ENCODE measurements at places on chromosomes 16 and 17.

- DNase-seq: peak; percentile 39
Measured at GRCh38 chr16:75491876-75492275, 3.4 kb downstream of the CHST6 start.

GRCh38 chr17:76474238-76474637 lies 6.8 kb downstream of the AANAT start:
- DNase-seq: no peak

GRCh38 chr17:81027038-81027437 lies 7.9 kb upstream of the BAIAP2 start:
- DNase-seq: no peak

GRCh38 chr16:30488764-30489605 lies 16.4 kb downstream of the ITGAL start:
- peak; percentile 34 for DNase-seq

DNA sequence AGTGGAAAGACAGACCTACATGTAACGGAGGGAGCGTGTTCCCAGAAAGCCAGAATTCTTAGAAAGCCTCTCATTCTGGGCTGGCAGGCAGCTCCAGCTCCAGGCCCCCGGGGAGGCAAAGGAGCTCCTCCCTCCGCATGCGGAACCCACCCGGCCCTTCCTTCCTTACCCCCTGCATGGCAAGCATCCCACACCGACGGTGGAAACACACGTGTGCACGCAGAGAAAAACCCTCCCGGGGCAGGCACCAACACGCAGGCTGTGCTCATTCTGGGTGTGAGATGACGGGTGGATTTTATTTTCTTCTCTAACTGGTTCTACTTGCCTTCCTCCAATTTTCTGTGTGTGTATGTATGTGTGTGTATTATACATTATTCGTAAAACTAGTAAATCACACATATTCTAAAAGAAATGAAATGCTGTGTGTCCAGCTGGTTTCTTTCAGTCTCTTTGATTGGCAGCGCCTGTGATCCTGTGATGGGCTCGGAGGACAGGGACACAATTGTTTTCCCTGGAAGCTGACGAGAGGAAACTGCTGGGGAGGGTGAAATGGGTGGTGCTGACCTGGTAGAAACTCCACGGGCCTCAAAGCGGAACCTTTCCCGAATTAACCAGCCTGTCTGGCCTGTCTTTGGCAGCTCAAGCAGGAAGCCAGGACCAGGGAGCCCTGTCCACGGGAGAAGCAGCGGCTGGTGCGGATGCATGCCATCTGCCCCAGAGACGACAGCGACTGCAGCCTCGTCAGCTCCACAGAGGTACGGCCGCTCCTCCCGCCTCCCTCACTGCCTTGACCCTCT lies 22.2 kb downstream of the CARD14 start:
- no peak for DNase-seq

GRCh38 chr16:11586378-11586855 lies 302 bp downstream of the LITAF start:
- DNase-seq: no peak

- DNase-seq: no peak
Measured at GRCh38 chr16:8251298-8251697, 339.0 kb downstream of the TMEM114 start.

DNA sequence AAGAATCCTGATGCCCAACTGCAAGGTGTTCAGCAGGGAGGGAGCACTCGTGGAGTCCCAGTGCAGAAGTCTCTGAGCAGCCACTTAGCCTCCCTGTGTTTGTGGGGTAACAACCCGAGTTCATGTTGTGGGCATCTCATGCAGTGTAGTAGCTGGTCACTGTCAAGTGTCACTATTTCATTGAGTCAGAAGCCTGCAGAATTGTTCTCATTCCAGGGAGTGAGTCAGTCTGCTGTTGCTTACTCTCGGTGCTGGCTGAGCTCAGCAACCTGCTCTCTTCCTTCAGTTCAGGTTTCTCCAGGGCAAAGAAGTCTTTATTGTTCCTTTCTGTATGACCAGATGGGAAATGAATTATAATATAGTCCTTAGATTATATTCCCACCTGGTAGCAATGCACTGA lies 24.1 kb downstream of the HMOX2 start:
- no peak for DNase-seq

GRCh38 chr17:19461116-19461515 lies 50.1 kb downstream of the RNF112 start:
- DNase-seq: peak; percentile 32

GRCh38 chr17:74578979-74579378 lies 11.7 kb upstream of the CD300H start:
- DNase-seq: no peak

DNA sequence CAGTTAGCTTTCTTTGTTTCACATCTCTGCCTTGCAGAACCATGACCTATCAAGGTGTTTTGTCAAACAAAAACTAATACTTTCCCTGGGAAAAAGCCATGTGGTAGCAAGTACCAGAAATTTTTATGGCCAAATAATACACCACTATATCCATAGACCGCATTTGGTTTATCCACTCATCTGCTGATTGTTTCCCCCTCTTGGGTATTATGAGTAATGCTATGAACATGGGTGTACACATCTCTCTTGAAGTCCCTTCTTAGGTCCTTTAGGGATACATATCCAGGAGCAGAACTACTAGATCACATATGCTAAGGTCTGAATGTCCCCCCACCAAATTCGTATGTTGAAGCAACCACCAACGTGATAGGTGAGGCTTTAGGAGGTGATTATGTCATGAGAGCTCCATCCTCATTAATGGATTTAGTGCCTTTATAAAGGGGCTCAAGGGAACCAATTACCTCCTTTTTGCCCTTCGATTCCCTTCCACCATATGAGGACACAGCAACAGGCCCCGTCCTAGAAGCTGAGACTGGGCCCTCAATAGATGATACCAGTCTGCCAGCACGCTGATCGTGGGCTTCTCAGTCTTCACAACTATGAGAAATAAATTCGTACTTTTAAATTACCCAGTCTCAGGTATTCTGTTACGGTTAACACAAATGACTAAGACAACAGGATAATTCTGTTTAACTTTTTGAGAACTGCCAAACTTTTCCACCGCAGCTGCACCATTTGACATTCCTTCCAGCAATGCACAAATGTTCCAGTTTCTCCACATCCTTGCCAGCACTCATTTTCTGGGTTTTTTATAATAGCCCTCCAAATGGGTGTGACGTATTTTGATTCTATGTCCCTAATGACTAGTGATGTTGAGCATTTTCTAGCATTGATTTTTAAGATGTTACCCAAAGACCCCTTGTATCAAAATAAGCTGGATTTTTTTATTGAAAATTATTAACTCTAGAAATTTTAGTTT lies 30.0 kb downstream of the SIAH1 start:
- no peak for DNase-seq

DNA sequence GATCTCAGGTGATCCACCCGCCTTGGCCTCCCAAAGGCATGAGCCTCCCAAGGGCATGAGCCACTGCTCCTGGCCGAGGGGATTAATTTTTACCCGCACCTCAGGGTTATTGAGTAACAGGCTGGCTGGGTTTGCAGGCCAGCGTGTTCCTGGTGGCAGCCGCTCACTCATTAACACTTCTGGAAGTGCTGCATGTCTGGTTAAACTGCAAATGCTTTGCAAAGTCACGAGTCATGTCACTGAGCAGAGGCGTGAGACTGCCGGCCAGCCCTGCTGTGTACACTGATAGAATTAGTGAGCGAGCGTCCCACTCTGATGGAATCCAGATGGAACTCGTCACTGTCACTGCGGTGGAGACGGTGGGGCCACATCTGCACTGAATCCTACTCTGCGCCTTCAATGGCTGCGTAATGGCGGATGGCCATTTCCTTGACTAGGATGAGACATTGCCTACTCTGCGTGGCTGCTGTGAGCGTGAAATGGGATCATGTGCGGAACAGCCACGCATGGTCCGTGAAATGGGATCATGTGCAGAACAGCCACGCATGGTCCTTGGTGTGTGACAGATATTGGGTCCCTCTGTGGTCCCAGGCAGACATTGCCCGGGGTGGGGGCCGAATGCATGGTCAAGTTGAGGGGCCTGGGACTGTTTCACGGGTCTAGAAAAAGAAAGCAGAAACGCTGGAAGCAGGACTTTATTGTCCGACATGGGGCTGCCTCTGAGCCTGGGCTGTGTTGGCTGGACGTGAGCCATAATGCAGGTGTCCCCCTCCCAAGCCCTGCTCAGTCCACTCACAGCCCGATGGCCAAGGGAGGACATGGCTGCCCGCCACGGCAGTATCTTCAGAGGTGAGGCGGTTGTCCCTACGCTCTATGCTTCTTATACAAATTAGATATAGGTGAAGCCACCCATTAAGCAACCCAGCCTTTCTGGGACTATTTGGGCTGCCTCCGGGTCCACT lies 740 bp upstream of the SLC5A10 start:
- no peak for DNase-seq

GRCh38 chr17:73833775-73834488 lies 189.7 kb upstream of the SDK2 start:
- no peak for DNase-seq

DNA sequence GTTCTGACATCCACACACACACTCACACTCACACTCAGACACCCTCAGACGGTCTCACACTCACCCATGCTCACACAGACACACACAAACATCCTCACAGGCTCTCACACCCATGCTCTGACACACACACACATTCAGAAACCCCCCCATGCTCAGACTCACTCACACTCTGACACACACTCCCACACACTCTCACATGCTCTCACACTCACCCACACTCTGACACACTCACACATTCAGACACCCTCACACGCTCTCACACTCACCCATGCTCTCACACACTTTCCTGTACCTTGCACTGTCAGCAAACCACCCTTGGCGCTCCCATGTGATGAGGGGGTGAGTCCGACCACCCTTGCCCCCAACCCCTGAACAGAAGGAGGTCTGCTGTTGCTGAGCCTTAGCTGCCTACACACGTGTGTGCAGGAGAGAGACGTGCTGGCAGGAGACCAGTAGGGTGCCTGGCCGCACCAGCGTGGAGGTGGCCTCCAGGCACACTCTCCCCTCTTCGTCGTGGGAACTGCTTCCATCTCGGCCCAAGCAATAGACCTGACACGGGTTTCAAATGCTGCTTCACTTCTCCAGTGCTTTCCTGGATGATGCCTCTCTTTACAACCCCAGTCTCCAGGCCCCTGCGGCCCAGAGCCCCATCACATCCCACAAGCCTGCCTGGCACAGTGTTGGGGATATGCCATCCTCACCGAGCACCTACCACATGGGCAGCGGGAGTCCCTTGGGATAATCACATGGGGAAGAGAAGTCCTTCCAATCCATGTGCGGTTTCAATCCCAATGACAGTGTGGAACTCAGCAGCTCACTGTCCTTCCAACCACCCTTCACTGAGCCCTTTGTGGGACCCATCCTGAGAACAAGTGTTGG lies 267.8 kb upstream of the FOXF1 start:
- DNase-seq: no peak

GRCh38 chr17:70290770-70291169 lies 121.4 kb downstream of the KCNJ2 start:
- no peak for DNase-seq

DNA sequence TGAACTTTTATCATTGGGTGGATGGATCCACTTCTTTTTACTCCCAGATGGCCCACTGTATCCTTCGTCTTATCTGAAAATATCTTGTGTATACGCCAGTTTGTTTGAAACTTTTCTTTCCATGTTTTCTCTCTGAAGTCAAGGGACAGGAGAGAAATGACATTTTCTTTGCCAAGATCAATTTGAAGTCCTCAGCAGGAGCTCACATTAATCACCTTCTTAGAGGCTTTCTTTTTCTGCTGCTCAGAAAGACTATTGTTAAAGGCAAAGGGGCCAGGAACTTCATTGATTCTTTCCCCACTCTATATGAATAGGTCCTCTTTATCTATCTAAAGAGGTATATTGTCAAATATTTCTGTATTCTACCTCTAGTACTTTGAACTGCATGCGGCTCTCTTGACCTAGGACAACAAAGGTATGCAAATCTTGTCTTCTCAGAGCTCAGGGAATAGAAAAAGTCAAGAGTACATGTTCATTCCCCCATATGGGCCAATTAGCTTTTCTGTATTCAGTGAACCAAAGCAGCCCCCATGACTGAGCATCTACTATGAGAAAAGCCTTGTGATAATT lies 583.3 kb downstream of the HS3ST4 start:
- no peak for DNase-seq

- DNase-seq: no peak
Measured at GRCh38 chr17:80380555-80381002, 34.4 kb upstream of the ENDOV start.

- DNase-seq: no peak
Measured at GRCh38 chr16:2770057-2770951, 6.8 kb downstream of the ELOB start.

GRCh38 chr16:13621639-13622038 lies 298.3 kb upstream of the ERCC4 start:
- no peak for DNase-seq

DNA sequence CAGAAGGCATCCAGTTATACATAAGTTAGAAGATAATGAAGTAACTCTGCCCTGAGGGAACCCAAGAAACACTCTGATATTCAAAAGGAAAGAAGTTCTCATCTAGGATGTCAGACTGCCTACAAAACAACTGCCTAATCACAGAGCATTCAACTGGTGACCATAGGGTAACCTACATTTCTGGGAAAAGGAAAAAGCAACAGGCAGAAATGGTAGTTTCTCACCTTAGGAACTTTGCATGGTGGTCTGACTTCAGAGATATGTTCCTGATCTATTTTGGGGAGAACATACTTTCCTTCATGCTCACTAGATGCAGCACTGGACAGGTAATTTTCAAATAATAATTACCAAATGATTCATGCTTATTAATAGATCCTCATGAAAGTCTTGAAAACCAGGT lies 16.5 kb downstream of the RNF43 start:
- DNase-seq: no peak

GRCh38 chr16:25912321-25912720 lies 220.6 kb downstream of the HS3ST4 start:
- no peak for DNase-seq

DNA sequence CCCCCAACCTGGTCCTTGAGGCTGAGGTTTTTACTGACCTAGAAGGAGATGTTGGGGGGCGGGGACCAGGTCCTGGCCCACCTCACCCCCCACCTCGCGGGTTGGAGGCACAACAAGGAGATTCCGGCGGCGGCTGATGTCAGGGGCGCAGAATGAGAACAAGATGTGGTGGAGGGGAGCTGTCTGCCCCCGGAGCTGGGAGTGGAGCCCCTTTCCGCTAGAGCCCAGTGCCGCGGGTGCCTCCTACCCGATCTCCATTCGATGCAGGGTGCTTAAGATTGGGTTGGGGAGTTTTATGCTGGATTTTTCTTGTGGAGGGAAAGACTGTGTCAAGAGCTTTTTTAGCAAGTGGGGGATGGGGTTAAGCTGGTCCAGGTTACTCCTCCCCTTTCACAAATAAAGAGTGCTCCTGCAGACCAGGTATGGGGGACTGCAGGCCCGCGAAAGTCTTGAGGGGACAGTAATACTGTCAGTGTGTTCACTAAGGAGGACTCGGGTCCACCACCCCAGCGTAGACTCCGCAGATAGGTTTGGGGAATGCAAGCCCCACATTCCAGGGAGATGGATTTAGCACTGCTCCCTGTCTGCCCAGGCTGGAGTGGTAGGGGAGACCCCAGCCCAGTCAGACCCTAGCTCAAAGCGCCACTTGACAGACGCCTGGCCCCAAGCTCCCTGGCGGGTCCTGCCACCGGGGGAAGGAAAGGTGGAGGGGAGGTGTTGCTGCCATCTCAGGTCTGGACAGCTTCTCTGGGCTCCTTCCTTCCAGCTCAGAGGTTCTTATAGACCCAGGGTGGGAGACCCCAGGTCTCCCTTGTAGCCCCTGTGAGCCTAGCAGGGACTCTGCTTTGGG lies 2.0 kb downstream of the CACNA1G start:
- peak; percentile 40 for DNase-seq

- DNase-seq: no peak
Measured at GRCh38 chr16:31344712-31345111, 10.3 kb upstream of the ITGAX start.

GRCh38 chr17:8976638-8977037 lies 11.1 kb upstream of the PIK3R5 start:
- DNase-seq: no peak

- DNase-seq: peak; percentile 17
Measured at GRCh38 chr16:26709175-26709574, 357.6 kb upstream of the C16orf82 start.

Data from WTC11 (cell line).